ENCODE measurements at places on chromosomes 3 and 15.

DNA sequence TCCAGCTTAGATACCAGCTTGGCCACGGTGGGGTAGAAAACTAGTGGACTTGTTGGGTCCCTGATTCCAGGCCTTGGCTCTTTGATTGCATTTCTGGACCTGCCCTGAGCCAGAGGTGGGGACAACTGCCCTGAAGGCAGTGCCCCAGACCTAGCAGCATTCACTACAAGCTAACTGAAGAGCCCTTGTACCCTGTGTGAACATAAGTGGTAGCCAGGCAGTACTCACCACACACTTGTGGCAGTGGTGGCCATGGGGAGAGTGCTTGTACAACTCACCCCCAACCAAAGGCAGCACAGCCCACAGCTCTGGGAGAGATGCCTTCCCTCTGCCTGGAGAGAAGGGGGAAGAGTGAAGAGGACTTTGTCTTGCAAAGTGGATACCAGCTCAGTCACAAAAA lies 177.3 kb upstream of the NAALADL2 start:
- DNase-seq = no peak

- DNase-seq = no peak
Measured at GRCh38 chr3:197105786-197106185, 76.2 kb upstream of the MELTF start.

DNA sequence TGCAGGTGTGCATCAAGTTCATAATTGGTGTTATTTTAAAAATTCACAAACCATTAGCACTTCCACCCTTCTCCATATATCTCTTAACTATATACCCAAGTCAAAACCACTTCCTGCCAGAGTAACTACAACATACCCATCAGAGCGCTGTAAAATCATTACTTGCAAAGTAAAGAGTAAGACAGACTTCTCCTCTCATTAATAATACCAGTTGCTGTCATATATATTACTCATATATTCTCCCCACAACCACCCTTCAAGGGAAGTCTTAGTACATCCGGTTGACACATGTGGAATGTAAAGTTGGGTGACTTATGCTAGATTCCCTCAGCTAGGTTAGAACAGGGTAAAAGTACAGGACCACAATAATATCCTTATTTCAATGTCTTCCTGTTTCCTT lies 5.6 kb downstream of the TERC start:
- DNase-seq = no peak

- DNase-seq = no peak
Measured at GRCh38 chr3:182527745-182528144, 265.6 kb upstream of the ATP11B start.

DNA sequence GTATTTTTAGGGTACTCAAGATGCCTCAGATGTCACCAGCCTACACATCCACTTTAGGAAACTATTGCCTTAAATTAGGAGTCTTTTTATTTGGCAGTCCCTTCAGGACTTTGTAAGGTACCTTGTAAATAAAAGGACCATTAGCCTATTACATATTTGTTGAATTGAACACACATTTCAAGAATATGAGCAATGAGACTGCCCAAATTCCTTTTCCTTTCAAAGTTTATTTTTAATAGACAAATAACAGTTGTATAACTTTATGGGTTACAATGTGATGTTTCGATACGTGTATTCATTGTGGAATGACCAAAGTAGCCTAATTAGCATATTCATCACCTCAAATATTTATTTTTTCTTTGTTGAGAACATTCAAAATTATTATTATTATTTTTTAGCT lies 176.7 kb upstream of the PDZRN3 start:
- no peak for DNase-seq

All from stimulated activated CD8-positive, alpha-beta memory T cell treated with anti-CD3 and anti-CD28 coated beads, Interleukin-7, amount 100 ng/mL, for 48 hours (primary cell).